ENCODE measurements at places on chromosomes 3 and 15. TPM values are rescaled to one million over a fixed set of nuclear protein-coding genes. Genes with fewer than 3 reads are reported as not detected.

ITIH4 gene
- total RNA-seq, result 2.7 TPM

FILIP1L gene
- not detected for total RNA-seq

PLCB2 gene
- total RNA-seq, result 1.9 TPM

MELTF gene
- total RNA-seq, result 202 TPM

PYDC2 gene
- total RNA-seq, result not detected

NFKBIZ gene
- 52.5 TPM for total RNA-seq

MFSD1 gene
- total RNA-seq, result 30.0 TPM

TRPM1 gene
- not detected for total RNA-seq

DNAH12 gene
- total RNA-seq, result under 0.01 TPM

ADIPOQ gene
- not detected for total RNA-seq

GABRG3 gene
- 0.56 TPM for total RNA-seq
